ENCODE measurements at places on chromosomes 6 and 20.
A peak's percentile ranks its signal among the peaks of the same experiment; 100 is the strongest.

- no peak for DNase-seq
These were observed 162.6 kb upstream of the TOP1 start for GRCh38 chr20:40866056-40866455.

- no peak for DNase-seq
These were observed 495.4 kb upstream of the MMS22L start for GRCh38 chr6:97778290-97779038.

GRCh38 chr6:90294989-90295853, 1.4 kb downstream of the BACH2 start:
- peak; percentile 49 for DNase-seq

DNA sequence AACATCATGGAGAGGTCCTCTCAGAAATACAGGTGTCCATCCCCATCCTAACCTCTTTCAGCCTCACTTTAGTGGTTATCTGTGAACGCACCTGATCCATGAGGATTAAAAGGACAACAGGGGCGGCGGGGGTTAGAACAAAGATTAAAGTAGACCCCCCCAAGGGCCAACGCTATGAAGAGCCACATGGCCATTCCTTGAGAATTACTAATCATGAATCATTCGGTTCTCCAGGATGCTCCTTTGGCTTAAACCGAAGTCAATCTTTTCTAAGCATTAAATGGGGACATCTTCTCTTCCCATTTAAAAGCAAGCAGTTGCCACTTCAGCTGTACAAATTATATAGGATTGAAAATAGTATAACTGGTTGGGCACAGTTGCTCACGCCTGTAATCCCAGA, 212.4 kb downstream of the GMPR start:
- DNase-seq = no peak

- DNase-seq = no peak
These were observed 66.3 kb downstream of the CEP162 start for GRCh38 chr6:84161190-84161589.

- no peak for DNase-seq
These were observed 611.0 kb downstream of the DOK5 start for GRCh38 chr20:55086421-55086820.

- DNase-seq = no peak
These were observed 128.0 kb upstream of the NT5E start for GRCh38 chr6:85321906-85322305.

DNA sequence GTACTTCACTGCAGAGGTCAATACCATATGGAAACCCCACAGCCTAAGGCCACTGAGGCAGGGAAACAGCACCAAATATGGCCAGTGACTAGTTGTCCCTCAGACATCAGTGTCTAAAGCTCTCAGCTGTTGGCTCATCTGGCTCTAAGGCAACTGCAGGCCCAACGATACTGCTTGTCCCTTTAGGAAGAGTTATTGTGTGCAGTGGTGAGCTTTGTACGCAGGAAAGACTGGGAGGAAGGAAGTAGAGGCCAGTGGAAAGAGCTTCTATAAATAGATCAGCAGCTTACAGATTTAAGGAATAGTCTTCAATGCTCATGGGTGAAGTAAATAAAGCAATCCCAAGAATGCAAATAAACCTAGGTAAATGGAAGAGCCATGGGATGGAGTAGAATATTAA, 29.3 kb downstream of the DNAAF9 start:
- no peak for DNase-seq

GRCh38 chr20:39395478-39396291, 433.5 kb downstream of the DHX35 start:
- no peak for DNase-seq

DNA sequence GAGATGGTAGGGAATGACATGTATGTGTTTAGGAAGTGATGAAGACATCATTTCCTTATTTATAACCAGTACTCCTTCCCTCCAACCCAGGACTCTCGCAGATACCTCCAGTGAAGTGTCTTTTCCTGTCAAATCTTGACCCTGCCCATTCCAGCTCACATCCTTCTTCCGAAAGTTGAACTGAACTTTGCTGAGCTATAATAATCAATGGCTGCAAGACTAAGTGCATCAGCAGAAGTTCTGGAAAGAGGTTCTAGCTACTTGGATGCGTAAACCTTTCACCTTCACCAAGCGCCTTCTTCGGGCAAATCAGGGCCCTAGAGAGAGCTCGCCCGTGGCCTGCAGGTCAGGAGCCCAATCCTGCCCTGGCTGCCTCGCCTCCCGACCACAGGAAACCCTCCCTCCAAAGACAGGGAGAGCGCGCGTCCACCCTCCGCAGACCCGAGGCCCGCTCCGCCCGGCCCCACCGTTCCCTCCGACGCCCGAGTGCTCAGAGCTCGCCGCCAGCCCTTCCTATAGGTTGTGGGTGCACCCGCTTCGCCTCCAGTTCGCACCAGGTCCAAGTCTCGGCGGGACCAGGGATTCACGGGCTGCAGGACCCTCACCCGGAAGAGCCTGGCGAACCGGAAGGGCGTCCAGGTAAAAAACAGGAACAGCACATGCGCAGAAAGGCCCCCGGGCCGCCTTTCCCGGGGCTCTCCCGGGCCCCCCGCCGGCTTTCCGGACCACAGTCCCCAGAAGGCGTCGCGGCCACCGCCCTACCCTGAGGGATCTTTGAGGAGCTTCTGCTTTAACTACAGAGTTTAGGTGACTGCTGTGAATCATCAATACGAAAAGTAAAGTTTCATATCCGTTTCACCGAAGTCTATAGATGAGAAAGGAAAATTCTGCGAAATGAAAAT, at the start of gene ZNF334:
ZNF334 (minus strand) TSS at position 617 of the 902 bp plus-strand sequence. CDS start 1,457 bp downstream, outside the sequence.
- DNase-seq = peak; percentile 95

DNA sequence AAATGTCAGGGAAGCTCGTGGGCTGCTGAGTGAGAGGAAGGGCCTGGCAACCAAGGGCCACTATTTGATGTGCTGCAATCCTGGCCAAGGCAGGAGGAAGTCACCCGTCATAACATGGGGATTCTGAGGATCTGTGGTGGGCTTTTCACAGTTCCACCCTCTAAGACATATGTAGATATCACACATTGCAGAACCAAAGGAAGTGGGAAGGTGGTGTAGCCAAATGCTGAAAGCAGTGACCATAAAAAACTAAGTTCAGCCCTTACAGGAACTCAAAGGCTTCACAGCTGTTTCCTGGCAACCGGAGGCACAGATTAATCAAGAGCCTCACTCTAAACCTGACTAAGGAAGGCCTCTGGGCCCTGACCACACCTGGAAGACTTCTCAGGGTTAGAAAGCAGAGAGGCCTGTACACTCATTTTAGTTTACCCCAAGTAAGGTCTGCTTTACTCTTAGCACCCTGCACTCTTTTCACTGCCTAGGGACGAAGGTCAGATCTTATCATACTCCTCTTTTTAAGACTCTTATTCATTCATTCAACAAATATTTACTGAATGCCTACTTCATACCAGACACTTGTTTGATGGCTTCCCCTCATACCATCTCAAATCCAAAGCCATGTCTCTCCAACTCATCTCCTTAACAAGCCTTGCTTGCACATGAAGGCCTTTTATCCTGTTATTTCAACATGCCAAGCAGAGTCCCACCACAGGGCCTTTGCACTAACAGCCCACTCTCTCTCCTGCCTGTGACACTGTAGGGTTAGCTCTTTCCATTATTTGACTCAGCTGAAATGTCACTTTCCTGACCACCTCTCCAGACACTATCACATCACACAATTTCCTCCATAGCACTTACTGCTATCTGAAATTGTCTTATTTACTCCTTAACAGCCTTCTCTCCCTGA, 2.6 kb downstream of the UBE2V1 start:
- peak; percentile 21 for DNase-seq

- DNase-seq = no peak
These were observed 92.2 kb downstream of the BACH2 start for GRCh38 chr6:90204327-90205056.

DNA sequence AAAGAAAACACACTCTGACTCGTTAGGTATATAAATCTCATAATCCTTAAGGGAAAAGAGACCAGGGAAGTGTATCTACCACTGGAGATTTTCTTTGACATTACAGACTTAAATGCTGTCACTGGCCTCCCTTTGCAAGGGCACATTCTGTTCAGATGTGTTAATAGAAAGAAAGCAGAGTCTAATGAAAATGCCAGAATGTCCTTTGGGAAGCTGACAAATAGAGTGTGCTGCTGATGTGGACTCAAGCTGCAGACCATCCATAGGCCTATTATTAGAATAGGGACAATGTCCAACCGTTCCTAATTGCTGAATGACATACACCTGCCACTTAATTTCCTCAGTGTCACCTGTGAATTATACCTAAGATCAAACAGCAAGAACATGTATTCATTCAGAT, 41.2 kb downstream of the SLC35D3 start:
- DNase-seq = no peak

- DNase-seq = no peak
These were observed 27.9 kb upstream of the MAP3K4 start for GRCh38 chr6:160963651-160964050.

- DNase-seq = no peak
These were observed 86.9 kb downstream of the PHACTR1 start for GRCh38 chr6:12803486-12803885.

- no peak for DNase-seq
These were observed 126.9 kb downstream of the KCNQ5 start for GRCh38 chr6:72748759-72749158.

DNA sequence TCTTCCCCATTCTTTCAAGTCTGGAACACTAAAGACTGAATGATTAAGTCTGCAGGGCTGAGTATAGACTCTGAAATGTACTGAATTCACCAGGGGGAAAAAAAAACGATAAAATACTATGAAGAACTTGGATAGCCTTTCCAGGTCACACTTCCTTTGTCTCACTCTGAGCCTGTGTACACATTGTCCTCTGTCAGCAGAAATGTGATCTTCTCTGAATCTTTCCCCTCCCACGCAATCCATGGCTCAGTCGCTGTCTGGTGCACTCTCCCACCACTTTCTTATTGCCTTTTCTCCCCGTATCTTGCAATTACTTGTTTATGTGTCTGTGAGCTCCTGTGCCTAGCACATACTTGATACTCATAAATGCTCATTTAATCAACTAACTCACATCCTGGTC, 212.6 kb upstream of the RSPO3 start:
- no peak for DNase-seq

GRCh38 chr6:41467061-41467460, 79.1 kb upstream of the FOXP4 start:
- no peak for DNase-seq

Measured in NCI-H82 (cell line).